ENCODE measurements at places on chromosomes 2 and 18. TPM values are rescaled to one million over a fixed set of nuclear protein-coding genes. Genes with fewer than 3 reads are reported as not detected.

DNA sequence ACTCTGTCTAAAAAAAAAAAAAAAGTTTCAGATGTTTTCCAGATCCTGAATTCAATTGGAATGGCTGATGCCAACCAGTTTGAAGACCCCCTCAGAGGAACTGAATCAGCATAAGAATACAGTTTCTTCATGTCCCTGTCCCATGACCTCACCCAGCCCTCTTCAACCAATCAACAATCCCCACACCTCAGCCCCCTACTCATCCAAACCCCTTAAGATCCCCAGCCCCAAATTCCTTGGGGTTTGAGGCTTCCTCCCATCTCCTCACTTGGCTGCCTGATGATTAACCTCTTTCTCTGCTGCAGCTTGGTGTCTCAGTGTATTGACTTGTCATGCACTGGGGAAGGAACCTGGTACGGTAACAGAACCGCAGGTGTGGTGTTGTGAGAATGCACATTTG, 97.6 kb upstream of the CABLES1 start:
- DNase-seq = no peak

GRCh38 chr2:235898766-235899165, 269.4 kb downstream of the GBX2 start:
- no peak for DNase-seq

Gene MAP2
- polyA plus RNA-seq = 27.9 TPM

GRCh38 chr2:160214461-160215445, 14.7 kb upstream of the ITGB6 start:
- DNase-seq = no peak

Gene FASTKD1
- 41.2 TPM for polyA plus RNA-seq

DNA sequence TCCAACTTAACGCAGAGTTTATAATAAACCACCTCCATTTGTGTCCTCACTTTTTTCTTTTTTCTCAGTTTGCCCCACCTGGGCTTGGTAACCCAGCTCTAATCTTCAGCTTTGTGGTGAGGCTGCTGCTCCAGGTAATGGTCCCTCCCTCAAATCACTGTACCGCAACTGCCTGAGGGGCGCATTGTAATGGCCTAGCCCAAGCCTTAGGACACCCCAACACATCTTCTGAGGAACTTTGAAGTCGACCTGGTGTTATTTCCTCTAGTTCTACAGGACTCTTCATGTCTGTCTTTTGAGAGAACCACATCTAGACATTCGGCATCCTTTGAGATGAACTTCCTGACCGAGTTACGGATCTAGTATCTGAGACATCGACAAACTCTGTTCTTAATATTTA, 99.7 kb downstream of the PLEKHM3 start:
- no peak for DNase-seq

Gene LRRC30
- polyA plus RNA-seq = not detected

DNA sequence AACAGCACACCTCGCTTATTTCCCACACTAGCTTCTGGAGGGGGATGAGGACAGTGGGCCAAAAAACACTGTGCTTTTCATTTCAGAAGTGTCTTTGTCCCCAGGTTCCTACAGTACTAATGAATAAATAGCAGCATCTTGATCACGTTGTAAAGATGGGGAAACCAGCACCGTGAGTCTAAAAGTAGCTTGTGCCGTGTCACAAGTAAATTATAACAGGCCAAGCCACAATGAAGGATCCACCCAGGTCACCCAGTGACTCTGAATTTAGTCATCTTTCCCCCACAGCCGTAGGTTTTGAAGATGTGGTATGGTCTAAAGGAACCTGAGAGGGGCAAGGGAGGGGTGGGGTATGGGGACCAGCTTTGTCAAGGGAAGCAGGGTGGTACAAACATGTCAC, 8.8 kb downstream of the FZD7 start:
- no peak for DNase-seq

DNA sequence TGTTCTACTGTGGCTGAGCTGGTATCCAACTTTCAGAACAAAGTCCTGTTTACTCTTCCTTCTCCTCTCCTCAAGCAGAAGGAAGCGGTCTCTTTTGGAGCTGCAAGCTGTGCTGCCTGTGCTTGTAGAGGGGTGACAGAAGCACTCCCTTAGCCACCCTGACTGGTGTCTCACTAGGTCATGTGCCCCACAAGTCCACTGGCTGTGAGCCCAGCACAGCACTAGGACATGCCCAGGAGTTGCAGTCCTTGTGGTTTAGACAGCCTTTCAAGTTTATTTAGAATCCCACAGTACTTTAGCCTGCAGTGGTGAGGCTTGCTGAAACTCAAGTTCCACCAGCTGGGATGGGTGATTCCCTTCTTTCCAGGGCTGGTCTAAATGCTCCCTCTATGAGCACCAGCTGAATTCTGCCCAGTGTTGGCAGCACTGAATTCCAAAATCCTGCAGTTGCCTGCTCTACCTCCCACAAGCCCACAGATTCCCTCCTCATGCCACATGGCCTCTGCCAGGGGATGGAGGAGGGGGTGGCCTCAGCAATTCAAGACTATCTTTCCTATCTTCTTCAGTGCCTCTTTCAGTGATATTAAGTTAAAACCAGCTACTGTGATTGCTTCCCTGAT, 61.2 kb downstream of the CCDC85A start:
- DNase-seq = no peak

Gene GEN1
- 16.5 TPM for polyA plus RNA-seq

Gene RSAD2
- 4.0 TPM for polyA plus RNA-seq

GRCh38 chr2:240733803-240734495, 42.3 kb downstream of the AQP12A start:
- no peak for DNase-seq

DNA sequence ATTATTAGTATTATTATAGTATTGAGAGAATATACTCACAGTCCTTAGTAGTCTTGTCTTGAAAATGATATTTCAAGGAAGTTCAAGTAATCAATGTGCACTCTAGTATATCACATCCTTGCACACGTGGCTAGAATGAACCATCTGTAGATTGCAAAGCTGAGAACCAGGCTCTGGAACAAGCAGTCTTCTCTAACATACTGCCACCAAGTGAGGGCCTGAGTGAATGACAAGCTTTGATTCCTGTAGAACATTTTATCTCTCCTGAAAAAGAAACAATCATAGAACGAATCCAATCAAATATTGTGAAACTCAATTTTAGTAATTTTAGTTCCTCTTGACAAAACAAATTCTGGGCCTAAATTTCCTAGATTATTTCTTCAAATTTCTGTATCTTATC, 55.3 kb upstream of the SULT1C3 start:
- DNase-seq = no peak

DNA sequence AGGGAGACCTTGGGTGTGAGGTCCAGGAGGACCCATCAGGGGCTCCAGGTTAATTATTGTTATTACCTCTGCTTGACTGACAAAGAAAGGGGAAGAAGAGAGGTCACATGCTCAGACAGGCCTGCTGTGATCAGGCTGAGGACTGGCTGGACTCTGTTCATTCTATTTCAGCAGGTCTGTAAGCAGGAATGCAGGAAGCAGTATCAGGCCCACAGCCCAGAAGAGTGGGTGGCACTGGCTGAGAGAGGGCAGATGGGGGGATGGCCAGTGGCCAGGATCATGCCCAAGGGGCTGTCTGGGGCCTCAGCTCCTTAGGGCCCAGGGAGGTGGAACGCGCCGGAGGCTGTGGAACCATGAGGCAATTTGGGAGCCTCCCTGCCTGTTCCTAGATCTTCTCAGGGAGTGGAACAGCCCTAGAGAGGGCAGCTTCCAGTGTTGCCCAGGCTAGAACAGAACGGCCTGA, 43.7 kb upstream of the ZBTB7C start:
- DNase-seq = no peak

Gene EVA1A
- polyA plus RNA-seq = 16.3 TPM

GRCh38 chr2:191486584-191487320, 191.2 kb upstream of the NABP1 start:
- DNase-seq = no peak

Gene COLEC11
- polyA plus RNA-seq = 2.4 TPM

DNA sequence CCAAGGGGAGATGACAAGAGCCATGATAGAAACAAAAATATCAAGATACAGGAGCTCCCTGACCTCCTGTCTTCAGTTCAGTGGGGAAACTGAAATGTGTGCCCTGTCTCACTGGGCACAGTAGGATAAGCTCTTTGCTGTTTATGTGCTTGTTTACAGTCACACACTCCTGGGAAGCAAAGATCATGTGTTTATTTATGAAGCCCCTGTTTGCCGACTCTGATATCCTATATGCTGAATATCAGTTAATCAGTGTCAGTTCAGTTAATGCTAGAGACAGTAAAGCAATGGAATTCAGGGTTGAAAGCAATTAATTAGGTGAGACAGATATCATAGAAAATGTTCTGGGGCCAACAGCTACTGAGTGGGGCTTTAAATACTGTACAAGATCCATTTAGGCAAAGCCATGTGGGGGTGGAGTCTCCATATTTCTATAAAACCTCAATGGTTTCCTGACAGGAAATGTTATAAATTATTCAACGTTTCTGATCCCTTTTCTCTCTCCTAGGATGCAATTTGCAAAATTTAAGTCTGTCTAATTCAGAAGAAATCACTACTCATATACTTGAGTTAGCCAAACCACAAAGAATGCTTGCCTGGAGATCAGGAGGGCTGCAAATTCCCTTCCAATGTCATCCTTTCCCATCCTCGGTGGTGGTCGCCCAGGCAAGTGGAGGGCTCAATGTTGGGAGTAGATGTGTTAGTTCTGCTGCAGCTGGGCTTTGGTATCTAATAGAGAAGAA, 551.3 kb downstream of the CMPK2 start:
- no peak for DNase-seq

DNA sequence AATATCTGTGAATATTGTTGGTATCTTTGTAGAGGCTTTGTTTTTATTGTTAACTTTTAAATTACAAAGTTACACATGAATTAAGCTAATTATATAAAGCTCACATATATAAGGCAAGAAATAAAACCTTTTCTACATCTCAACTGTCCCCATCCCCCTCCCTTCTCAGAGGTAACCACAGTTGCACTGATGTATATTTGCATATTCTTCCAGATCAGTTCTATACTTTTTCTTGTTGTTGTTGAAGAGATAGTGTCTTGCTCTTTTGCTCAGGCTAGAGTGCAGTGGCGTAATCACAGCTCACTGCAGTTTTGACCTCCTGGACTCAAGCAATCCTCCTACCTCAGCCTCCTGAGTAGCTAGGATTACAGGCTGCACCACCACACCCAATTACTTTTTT, 36.0 kb upstream of the CDC42EP3 start:
- no peak for DNase-seq

Gene KCNE4
- polyA plus RNA-seq = 10.7 TPM

DNA sequence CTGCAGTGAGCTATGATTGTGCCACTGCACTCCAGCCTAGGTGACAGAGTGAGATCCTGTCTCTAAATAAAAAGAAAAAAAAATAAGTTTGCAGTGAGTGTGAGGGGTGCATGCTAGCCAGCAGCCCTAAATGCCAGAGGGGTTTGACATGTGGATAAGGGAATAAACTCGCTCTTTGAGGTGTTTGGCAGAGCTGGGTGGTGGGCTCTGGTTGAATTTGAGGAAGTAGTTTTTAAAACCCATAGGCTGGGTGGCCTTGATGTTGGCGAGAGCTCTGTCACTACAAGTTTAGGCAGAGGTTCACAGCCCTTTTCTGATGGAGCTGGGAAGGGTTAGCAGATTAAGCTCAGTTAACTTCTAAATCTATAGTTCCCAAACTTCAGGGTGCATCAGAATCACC, 3.1 kb downstream of the ANXA4 start:
- no peak for DNase-seq
